ENCODE measurements at places on chromosomes 3 and 15.

GRCh38 chr15:38538328-38539007 is 26.1 kb downstream of the RASGRP1 start:
- DNase-seq, result no peak

- peak; percentile 33 for DNase-seq
Measured at GRCh38 chr15:33045066-33045810, 149.3 kb downstream of the FMN1 start.

DNA sequence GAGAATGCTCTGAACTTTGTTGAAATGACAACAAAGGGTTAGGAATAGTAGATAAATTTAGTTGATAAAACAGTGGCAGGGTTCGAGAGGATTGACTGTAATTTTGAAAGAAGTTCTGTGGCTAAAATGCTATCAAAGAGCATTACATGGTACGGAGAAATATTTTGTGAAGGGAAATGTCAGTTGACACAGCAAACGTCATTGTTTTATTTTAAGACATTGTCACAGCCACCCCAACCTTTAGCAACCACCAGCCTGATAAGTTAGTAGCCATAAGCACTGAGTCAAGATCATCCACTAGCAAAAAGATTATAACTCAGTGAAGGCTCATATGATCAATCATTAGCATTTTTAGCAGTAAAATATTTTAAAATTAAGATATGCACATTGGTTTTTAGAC is 8.7 kb upstream of the ST3GAL6 start:
- no peak for DNase-seq

DNA sequence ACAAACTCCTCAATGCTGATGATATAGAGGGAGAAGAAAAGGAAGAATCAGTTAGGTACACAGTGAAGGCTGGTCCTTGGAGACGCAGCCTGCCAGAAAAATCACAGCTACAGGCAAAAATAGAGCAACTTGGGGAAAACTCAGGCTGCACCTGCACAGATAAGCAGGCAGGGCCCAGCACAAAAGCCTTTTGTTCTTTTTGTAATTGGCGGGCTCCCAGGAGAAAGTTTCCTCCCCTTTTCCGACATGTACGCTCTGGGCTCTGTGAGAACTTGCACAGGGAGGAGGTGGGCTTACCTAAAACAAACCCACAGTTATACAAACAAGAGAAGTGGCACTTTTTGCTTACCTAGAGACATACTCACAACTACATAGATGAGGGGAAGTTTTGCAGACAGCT is 813.4 kb upstream of the EPHA6 start:
- DNase-seq, result no peak
